ENCODE measurements at places on chromosomes 2 and 18. TPM values are rescaled to one million over a fixed set of nuclear protein-coding genes. Genes with fewer than 3 reads are reported as not detected.
A peak's percentile ranks its signal among the peaks of the same experiment; 100 is the strongest.

The VPS4B gene
- total RNA-seq: 30.0 TPM

The TMEM37 gene
- total RNA-seq: 2.2 TPM

The CCNT2 gene
- 20.0 TPM for total RNA-seq

The C2orf92 gene
- 2.2 TPM for total RNA-seq

The SEMA4F gene
- 2.8 TPM for total RNA-seq

The PCARE gene
- not detected for total RNA-seq

The ACVR1 gene
- 36.7 TPM for total RNA-seq

The SERPINB11 gene
- not detected for total RNA-seq

The DAPL1 gene
- total RNA-seq: not detected

DNA sequence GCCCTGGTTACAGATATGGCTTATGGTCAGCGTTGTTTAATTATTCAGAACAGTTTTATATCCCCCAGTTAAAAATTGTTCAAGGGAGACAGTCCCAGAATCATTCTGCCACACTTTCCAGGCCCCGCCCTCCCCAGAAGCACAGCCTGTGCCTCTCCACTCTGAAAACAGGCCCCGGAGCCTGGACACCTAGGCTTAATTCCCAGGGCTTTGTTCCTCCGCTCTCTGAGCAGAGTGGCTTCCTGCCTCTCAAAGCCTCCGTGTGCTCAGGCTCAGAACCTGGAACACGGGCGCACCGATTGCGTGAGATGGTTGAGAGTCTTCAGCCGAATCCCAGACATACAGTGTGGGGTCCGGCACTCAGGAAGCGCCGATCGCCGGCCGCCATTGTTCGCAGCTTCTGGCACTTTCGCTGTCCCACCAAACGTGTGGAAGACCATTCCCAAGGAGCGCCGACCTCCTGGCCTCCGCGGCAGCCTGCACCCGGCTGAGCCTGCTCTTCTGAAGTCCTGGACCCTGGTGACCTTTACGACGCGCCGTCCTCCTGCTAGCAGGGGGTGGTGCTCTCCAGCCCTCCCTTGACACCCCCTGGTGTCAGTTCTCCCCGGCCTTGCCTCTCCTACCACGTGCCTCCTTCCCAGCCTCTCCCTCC, 45.6 kb downstream of the TWIST2 start:
- DNase-seq: no peak

DNA sequence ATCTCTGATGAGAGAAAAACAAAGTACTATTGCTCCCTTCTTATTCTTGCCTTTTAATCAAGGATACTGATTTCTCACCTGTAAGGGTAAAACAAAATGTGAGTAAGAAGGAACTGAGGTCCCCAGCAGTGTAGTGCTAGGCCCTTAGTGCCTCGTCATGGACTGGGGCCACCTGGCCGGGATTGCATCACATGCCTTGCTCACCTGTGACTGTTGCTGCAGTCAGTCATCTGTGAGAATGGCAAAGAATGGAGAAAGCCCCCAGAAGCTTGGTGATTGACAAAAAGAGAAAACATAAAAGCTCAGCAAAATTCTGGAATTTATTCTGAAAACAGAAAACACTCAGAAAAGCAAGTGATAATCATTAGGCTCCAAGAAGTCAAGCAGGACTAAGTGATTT, 63.4 kb downstream of the SPATS2L start:
- no peak for DNase-seq

GRCh38 chr2:53641290-53641689, 126.3 kb upstream of the CHAC2 start:
- no peak for DNase-seq

GRCh38 chr2:168338292-168338691, 90.9 kb upstream of the STK39 start:
- DNase-seq: peak; percentile 42

DNA sequence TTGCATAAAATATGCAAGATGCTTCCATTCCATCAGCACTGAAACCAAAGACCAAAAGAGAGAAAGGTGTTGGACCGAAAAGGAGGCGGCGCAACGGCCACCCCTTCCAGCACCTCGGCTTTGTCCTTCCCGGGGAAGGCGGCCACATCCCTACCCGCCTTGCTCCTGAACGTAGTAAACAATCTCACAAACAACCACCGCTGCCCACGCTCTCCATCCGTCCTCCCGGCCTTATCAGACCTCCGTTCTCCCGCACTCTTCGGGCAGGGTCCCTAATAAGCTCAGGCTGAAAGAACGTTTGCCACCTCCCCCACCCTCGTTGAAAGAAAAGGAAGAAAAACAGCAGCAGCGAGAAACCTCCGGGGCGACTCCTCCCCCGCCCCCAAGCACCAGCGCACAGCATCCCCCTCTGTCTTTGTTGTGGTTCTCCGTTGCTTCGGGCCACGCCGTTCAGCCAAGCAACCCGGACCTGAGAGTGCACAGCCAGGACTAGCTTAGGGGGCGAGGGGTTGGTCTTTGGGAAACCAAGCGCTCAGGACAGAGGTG, 4.4 kb downstream of the EVX2 start:
- no peak for DNase-seq

GRCh38 chr18:37409878-37410277, 155.7 kb downstream of the CELF4 start:
- DNase-seq: no peak

- no peak for DNase-seq
Observed at GRCh38 chr2:237533668-237534161, 32.7 kb upstream of the PRLH start.

GRCh38 chr2:170165129-170165528, 12.8 kb upstream of the MYO3B start:
- DNase-seq: no peak

DNA sequence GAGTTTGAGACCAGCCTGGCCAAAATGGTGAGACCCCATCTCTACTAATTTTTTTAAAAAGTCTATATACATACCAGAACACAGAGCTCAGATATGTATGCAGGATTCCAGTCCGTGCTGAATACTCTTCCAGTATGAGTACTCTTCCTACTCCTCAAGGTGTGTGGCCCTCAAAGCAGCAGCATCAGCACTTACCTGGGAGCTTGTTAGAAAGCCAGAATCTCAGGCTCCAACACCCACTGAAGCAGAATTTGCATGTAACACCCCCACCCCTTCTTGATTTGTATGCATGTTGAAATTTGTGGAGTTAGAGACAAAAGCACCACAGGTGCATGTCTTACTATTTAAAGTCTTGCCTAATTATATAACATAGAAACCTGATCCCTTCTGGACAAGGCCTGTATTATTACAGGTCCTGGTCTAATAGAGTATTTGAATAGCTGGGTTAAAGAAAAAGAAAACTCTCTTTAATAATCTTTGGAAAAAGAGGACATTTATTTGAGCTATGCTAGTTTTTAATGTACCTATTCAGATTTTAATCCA, 50.3 kb upstream of the NFE2L2 start:
- DNase-seq: no peak

GRCh38 chr2:11097038-11097720, 58.1 kb upstream of the SLC66A3 start:
- DNase-seq: peak; percentile 90

- no peak for DNase-seq
Observed at GRCh38 chr2:58614219-58614618, 373.1 kb upstream of the FANCL start.

GRCh38 chr2:1799174-1799573, 54.9 kb upstream of the PXDN start:
- DNase-seq: no peak

DNA sequence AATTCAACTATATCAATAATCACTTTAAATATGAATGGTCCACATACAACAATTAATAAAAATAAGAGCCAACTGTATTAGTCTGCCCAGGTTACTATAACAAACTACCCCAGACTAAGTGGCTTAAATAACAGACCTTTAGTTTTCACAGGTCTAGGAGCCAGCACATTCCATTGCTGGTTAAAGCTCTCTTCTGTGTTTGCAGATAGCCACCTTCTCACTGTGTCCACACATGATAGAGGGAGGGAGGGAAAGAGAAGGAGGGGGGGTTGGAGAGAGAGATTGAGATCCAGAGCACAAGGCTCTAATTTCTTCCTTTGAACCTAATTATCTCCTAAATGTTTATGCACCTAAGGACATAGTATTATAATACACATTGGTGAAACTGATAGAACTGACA, 267.8 kb upstream of the NXPH2 start:
- no peak for DNase-seq

GRCh38 chr18:14975431-14975830, 227.5 kb downstream of the ANKRD30B start:
- DNase-seq: peak; percentile 81

DNA sequence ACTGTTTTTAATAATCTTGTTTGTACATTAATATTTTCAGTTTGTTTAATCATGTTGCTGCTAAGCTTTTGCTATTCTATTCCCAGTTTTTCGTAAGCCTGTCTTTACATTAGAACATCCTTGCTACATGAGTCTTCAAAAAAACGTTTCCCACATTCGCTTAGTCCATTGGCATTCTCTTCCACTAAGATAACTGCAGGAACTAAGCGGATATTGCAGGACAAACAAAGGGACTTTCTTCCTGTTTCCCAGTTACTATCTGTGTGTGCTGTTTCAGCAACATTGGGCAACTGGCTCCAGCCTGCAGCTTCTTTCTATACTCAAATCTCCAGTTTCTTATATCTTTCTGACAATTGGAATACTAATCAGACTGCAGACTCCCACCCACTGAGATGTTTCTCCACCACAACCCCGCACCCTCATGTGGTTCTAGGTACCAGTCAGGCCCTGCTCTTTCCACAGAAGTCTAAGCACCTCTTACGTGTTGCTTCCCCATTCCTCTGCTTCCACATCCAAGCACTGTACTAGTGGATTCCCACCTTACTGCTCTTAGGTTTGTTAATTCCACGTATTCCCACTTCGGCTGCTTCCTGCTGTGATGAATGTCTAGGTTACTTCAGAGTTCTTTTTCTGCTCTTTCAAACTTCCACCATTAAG, 420.3 kb downstream of the LRRTM4 start:
- DNase-seq: no peak

DNA sequence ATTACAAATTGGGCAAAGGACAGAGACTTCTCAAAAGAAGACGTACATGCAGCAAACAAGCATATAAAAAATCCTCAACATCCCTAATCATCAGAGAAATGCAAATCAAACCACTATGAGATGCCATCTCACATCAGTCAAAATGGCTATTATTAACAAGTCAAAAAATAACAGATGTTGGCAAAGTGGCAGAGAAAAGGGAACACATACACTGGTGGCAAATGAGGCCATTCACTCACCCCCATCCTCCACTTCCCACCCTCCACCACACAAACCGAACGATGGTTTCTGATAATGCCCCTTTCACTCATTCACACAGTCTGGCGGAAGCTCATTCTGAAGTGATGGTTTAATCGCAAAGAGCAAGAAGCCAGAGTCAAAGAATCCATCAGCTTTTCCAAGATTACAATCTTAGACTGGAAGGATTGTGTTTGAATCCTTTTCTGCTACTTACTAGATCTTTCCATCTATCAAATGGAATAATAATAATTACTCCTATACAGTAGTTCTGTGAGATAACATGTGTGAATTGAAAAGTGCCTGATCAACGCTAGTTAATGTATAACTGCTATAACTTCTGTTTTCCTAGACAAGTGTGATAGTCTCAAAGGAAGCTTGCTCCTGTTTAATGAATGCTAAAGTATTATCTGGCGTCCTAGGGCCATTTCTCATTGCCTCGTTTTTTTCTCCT, 16.9 kb upstream of the CD28 start:
- DNase-seq: no peak

GRCh38 chr2:190722061-190722759, 73.3 kb downstream of the NAB1 start:
- no peak for DNase-seq
